Renal cortex interstitium (tissue), 15 donors: ENCODE measurements at places on chromosomes 3 and 15.

GRCh38 chr3:16886303-16886683 lies 1.5 kb downstream of the PLCL2 start:
- no peak for DNase-seq

GRCh38 chr3:46664188-46664970 lies 29.1 kb downstream of the ALS2CL start:
- no peak for DNase-seq

DNA sequence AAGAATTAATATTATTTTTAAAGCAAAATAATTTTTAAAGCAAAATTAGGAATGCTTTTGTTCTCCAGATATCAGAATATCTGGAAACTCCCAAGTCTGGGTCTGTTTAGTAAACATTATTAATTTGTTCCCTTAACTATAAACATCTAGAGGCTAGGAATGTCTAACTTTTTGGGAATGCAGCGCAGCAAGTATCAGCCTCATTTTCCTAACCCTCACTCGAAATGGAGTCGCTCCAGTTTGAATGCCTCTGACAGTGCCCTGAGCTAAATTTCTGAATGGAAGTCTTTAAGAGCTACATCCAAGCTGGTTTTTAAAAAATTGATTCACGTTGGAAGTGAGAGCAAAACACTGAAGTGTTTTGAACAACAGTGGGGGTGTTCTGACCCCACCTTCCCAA lies 74.4 kb upstream of the WNT7A start:
- DNase-seq: no peak

- no peak for DNase-seq
These were observed 4.0 kb upstream of the NR2F2 start for GRCh38 chr15:96326328-96327154.

- DNase-seq: peak; percentile 30
These were observed 721 bp downstream of the MYEF2 start for GRCh38 chr15:48177383-48177765.

- DNase-seq: no peak
These were observed 70.1 kb downstream of the CEMIP start for GRCh38 chr15:80849308-80849707.
